ENCODE measurements at places on chromosomes 1 and 21. TPM values are rescaled to one million over a fixed set of nuclear protein-coding genes. Genes with fewer than 3 reads are reported as not detected.

- H3K4me3 ChIP-seq, result no peak overlapping the region
- no peak overlapping the region for H3K27ac ChIP-seq
- no peaks in the 10 kb centered on the region for H3K4me1 ChIP-seq
These were observed 41.6 kb upstream of the APP start for GRCh38 chr21:26212220-26212619.

Gene RAB29
- 59.7 TPM for total RNA-seq

GRCh38 chr1:103477101-103477500 lies 48.4 kb upstream of the RNPC3 start:
- H3K4me1 ChIP-seq, result no peaks in the 10 kb centered on the region
- no peak for DNase-seq
- no peak overlapping the region for H3K4me3 ChIP-seq

DNA sequence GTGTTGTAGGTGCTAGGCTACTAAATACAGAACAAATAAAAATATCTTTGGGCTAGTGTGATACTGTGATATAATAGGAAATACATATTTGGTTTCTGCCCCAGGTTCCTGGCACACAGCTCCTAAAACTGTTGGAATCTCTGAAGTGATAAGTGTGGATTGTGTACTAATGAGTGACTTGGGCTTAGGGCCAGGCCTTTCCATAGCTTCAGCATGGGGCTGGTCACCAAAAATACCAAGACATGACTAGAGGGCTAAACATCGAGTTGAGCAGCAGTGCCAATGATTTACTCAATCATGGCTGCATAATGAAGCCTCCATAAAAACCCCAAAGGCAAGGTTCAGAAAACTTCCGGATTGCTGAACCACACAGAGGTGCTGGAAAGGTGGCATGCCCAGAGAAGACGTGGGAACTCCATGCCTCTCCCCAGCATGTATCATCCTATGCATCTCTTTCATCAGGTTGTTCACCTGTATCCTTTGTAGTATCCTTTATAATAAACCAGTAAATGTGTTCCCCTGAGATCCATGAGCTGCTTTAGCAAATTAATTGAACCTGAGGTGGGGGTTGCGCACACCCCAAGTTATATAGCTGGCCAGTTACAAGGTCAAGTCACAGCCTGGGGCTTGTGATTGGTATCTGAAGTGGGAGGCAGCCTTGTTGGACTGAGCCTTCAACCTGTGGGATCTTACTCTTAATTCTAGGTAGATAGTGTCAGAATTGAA lies 51.6 kb downstream of the ZMYM4 start:
- H3K27ac ChIP-seq, result no peak overlapping the region
- H3K4me1 ChIP-seq, result no peaks in the 10 kb centered on the region
- peaks cover 7% of the 10 kb centered on the region for H3K36me3 ChIP-seq

- H3K36me3 ChIP-seq, result no peaks in the 10 kb centered on the region
- H3K27ac ChIP-seq, result no peak overlapping the region
These were observed 18.0 kb downstream of the ADORA1 start for GRCh38 chr1:203145321-203146041.

Gene SERINC2
- 0.32 TPM for total RNA-seq

Data from B cell (primary cell).